Frontal cortex (tissue), 4 donors: ENCODE measurements at places on chromosomes 3 and 15. TPM values are rescaled to one million over a fixed set of nuclear protein-coding genes. Genes with fewer than 3 reads are reported as not detected.
A peak's percentile ranks its signal among the peaks of the same experiment; 100 is the strongest.

The BCHE gene
- 13.9 TPM for total RNA-seq

The DOCK3 gene
- 39.9 TPM for total RNA-seq

The TTC21A gene
- 3.7 TPM for total RNA-seq

The IMPG2 gene
- total RNA-seq: 3.3 TPM

The VPS33B gene
- total RNA-seq: 15.5 TPM

The SAMMSON gene
- not detected for total RNA-seq

DNA sequence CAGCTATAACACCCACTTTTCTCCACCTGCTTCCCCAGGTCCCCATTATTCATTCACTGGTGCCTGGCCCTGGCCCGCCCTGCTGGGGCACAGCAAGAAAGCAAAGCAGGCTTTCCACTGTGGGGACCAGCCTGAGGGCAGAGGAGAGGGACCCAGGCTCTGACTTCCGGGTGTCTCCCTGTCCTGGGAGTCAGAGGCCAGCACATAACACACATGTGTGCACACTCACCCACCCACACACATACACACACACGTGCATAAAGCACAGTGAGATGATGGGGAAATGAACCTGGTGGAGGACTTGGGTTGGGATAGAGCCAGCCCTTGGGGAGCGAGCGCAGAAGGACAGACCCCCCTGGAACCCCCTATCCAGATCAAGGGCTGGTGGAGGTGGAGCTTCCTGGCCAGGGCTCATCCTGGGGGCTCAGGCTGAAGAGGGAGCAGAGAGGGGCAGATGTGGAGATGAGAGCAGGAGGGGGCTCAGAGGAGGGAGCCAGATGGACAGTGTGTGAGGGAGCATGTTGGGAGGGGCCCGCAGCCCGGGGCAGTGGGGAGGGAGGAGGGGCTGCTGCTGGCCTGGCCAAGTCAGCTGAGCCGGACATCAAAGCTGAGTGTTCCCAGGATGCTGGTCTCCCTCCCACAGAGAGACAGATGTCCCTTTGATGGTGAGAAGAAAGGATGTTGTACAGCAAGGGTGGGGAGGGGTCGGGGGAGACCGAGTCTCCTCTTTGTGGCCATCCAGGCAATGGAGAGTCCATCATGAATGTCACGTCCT lies 78.2 kb downstream of the LINGO1 start:
- peak; percentile 62 for DNase-seq

GRCh38 chr3:154252759-154253638 lies 71.3 kb downstream of the DHX36 start:
- DNase-seq: peak; percentile 59

GRCh38 chr3:184687363-184688015 lies 24.4 kb downstream of the MAGEF1 start:
- DNase-seq: no peak

DNA sequence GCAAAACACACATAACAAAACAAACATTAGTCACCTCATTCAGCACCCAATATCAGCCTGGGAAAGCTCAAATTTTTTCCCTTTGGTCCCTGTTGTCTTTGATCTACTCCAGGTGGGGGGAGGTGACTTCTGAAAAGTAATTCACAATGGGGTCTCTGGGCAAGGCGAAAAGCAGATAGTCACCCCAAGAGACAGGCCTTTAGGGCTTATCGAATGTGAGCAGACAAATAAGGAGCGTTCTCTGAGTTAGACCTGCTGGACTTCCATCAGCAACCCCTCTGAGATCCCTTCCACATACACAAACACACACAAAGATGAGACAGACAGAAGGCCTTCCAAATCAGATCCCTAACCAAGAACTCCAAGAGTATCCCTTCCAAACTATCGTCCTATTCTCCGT lies 171.0 kb upstream of the SMAD3 start:
- DNase-seq: no peak

DNA sequence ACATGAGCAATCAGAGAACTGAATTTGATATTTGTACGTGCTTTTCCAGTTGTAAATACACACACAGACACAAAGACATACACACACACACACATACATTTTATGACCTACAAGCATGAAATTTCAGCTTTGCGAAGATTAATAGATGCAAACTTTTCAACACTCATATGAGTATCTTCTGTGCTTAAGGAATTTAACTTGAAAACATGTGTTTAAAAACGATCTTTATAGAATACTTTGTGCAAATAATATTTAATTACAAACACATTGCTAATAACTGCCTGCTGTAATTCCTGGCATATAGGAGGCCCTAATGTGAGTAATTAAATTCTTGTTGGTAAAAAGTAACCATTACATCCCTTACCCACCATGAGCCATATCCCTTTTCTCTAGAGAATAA lies 107.7 kb upstream of the PLSCR5 start:
- DNase-seq: no peak

GRCh38 chr3:111311126-111311525 lies 230.9 kb upstream of the CD96 start:
- no peak for DNase-seq

GRCh38 chr3:25273582-25274171 lies 154.4 kb upstream of the RARB start:
- no peak for DNase-seq

DNA sequence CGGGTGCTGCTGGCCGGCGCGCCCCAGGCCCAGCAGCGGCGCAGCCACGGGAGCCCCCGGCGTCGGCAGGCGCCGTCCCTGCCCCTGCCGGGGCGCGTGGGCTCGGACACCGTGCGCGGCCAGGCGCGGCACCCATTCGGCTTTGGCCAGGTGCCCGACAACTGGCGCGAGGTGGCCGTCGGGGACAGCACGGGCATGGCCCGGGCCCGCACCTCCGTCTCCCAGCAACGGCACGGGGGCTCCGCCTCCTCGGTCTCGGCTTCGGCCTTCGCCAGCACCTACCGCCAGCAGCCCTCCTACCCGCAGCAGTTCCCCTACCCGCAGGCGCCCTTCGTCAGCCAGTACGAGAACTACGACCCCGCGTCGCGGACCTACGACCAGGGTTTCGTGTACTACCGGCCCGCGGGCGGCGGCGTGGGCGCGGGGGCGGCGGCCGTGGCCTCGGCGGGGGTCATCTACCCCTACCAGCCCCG lies 777 bp downstream of the LOXL1 start:
- peak; percentile 74 for DNase-seq

GRCh38 chr3:53189276-53189675 lies 28.3 kb downstream of the PRKCD start:
- no peak for DNase-seq

GRCh38 chr3:122916084-122916483 lies 111.5 kb downstream of the SEMA5B start:
- no peak for DNase-seq

DNA sequence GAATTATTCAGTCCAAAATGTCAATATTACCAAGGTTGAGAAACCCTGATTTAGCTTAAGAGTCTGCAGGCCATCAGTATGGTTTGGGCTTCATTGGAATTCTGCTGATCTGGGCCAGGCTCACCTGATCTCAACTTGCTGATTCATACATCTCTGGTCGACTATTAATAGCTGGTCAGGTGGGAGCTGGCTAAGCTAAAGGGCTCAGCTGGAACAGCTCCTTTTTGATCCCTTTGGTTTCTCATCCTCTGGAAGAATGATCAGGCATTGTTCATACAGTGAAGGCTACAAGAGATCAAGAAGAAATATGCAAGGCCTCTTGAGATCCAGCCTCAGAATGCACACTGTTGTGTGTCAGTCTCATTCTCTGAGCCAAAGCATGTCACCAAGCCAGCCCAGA lies 123.3 kb upstream of the MME start:
- no peak for DNase-seq

DNA sequence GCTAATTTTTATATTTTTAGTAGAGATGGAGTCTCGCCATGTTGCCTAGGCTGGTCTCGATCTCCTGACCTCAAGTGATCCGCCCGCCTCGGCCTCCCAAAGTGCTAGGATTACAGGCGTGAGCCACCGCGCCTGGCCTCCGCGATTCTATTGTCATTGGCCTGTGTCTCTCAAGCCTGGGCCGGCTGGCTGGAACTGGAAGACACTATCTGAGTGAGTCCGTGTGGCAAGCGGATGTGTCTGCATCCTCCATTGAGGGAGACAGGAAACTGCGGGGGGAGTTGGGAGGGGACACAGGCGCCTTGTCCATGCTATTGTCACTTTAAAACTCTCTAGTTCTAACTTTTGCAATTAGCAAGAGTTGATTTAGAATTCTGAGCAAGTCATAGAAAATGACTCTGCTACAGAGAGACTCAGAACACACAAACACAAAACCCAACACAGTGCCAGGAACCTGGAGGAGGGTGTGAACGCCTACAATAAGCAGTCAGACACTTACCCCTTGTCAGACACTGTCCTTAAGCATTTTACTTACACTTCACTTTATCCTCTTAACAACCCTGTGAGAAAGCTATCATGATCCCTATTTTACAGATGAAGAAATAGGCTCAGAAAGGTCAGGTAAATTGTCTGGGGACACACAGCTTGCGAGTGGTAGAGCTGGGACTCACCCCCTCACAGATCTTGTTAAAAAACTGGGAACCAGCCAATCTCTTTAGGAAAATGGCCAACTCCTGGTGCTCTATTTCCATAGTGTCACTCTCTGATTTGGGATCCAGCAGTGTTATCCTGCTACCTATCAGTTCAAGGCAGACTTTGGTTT lies 38.7 kb downstream of the ANP32A start:
- DNase-seq: no peak

DNA sequence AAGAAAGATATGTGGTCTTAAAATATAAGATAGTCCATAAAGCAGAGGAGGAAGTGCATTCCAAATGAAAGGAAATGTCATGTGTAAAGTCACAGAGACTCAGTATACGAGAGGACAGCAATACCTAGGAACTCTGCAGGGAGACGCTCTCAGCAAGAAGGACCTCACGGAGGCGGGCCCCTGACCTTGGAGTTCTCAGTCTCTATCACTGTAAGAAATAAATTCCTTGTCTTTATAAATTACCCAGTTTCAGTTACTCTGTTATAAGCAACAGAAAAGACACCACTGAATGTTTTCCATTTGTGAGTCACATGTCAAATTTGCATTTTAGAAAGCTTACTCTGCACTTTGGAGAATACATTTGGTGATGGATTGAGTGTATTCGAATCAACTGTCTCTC lies 140.6 kb downstream of the GBE1 start:
- DNase-seq: no peak
